COR-L47 (cell line): ENCODE measurements at places on chromosomes 4 and X.

DNA sequence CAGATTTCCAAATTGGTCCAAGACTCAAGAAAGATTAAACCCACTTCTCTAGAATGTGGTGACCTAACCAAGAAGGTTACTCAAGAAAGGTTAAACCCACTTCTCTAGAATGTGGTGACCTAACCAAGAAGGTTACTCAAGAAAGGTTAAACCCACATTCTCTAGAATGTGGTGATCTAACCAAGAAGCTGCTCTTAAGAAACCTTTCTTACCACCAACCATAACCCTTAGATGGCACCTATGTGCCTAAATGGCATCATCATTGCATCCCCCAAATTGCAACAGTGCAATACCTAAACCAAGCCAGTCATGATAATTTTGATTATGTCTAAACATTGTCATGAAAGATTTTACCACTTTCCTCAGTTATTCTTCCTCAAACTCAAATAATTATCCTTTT, 49.2 kb downstream of the IDS start:
- no peak for DNase-seq

- DNase-seq: no peak
Measured at GRCh38 chr4:156870861-156871260, 100.7 kb downstream of the PDGFC start.

DNA sequence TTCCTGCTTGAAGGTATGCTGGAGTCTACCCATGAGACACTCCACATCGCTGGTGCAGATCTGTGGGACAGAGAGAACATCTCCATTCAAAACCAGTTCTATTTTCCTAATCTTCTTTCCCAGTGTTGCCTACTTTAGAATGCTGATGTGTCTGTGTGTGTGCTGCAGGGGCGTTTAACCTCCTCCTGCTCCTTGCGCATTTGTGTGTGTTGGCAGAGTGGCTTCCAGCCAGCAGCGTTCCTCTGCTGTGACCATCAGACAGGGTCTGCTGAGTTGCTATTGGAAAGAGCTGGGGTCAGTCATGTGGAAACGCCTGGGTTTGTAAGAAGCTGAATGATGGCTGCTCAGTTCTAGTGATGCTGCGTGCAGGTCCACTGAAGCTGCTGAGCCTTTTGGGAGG, 223.6 kb downstream of the RBMX2 start:
- DNase-seq: no peak

- DNase-seq: no peak
Measured at GRCh38 chr4:169618286-169618685, 2.1 kb upstream of the CLCN3 start.
